ENCODE measurements at places on chromosomes 2 and 18.

- no peak for DNase-seq
Observed at GRCh38 chr2:111007757-111008688, 112.7 kb upstream of the BCL2L11 start.

DNA sequence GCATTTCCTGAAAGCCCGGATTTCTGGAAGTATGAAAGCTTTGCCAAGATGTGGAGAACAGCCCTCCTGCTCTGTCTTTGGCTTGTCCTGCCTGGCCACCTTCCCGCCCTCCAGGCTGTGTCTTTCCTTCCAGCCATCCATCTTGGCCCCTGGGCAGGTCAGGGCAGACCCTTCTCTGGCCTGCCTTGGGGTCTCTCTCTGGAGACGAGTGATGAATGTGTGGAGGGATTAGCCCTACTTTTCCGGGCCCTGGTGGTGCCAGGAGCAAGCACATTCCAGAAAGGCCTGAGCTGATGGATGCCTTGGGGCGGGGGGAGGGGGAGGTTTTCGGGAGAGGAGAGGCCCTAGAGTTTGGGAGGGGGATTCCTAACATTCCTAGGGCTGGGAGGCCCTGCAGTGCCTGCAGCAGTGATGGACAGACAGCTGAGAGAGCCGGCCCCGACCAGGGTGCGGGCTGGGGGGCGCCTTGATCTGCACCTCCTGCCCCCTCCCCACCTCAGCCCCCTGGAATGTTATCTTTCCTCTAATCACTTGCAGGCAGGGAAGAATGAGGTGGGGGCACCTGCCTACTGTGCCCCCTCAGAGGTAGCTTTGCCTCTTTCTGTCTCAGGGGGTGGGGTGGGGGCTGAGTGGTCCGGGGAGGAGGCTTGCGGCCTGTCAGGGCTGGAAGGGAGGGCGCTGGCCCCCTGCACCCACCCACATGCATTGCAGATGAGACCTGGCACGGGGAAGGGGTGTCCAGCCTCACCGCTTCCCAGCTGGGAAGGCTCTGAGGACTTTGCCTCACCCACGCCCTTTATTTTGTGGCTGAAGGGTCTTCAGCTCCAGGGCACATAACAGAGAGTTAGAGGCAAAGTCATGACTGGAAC is 156.2 kb downstream of the DDX1 start:
- DNase-seq = no peak

DNA sequence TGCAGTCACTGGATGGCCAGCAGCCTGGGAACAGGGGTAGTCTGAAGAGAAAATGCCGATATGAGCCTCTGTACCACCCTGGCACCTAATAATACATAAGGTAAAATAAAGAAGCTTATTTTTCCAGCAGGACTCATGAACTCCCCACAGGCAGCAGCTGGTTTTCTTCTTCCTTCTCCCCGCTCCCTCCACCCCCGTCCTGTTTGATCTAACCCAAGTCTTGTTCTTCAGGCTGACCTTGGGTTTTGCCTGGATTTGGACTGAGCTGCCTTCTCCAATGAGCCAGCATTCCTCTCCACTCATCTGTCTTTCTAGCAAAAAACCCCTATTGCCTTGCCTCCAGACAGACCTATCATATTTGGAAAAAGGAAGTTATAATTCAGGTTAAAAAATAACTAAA is 111.8 kb downstream of the CELF4 start:
- DNase-seq = no peak

GRCh38 chr2:170828533-170828916 is 11.8 kb downstream of the GAD1 start:
- DNase-seq = no peak

- no peak for DNase-seq
Observed at GRCh38 chr2:98252038-98252773, 94.0 kb upstream of the CNGA3 start.

DNA sequence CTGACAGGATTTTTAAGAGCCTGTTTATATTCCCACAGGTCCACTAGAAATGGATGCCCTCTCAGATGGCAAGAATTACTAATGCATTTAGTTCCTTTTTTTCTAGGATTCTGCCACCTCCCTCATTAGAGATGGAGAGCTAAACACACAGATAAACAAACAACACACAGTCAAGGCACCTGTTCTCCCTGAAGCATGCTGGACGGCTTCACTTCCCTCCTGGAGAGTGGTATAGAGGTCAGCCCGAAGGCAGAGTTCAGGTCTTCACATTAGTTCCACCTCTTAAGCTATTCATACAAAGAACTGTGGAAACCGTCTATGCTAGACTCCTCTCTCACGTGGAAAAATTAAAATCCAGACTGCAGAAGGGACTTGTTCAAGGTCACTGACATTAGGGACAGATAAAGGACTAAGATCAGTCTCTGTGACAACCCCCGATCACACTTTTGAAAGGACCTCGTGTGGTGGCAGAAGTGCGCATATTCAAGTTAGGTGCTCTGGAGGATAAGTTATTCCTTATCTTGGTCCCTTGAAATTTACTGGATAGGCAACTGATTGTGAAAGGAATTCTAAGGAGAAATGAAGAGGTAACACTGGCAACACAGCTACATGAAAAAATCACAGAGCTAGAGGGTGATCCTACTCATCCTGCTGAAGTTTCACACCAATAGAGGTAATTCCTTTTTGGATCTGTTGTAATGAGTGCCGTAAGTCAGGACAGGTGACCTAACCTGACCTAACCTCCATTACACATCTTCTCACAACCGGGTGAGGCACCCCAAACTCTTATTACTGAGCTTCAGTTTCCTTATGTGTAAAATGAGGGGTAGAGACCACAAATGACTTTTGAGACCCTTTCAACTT is 75.1 kb downstream of the SPRED2 start:
- DNase-seq = no peak

DNA sequence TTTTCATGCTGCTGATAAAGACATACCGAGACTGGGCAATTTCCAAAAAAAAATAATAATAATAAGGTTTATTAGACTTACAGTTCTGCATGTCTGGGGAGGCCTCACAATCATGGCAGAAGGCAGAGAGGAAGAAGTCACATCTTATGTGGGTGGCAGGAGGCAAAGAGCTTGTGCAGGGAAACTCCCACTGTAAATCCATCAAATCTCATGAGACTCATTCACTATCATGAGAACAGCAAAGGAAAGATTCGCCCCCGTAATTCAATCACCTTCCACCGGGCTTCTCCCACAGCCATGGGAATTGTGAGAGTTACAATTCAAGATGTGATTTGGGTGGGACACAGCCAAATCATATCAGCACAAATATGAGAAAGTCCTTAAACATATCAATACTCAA is 1314.8 kb downstream of the DPP10 start:
- DNase-seq = no peak

GRCh38 chr2:16123421-16123820 is 183.1 kb downstream of the MYCN start:
- no peak for DNase-seq

DNA sequence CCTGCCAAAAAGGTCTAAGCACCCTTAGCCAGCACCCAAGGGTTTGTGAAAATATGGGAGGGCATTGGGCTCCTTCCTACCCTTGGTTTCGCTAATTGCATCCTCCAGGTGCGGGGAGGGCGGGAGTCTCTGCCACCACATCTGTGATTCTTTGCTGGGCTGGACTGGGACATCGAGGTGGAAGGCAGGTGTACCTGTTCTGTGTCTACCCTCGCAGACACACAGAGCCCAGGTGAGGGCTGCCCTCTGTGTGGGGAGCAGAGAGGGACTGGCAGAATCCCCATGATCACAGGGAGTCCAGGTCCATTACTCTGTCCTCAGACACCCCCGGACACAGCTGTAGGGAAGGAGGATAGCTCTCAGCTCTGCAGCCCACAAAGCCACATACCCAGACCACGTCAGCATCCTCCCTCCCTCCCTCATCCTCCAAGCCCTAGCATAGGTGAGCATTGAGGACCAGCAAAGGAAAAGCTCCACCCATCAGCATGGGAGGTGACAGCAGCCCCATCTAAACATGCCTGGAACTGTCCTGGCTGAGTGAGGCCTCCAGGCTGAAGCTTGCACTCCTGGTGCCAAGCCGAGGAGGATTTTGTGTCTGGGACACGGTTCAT is 49.8 kb downstream of the PLB1 start:
- no peak for DNase-seq

GRCh38 chr2:119407430-119408220 is 24.0 kb upstream of the TMEM37 start:
- DNase-seq = no peak

- no peak for DNase-seq
Observed at GRCh38 chr2:74584088-74584645, 29.6 kb downstream of the DOK1 start.

DNA sequence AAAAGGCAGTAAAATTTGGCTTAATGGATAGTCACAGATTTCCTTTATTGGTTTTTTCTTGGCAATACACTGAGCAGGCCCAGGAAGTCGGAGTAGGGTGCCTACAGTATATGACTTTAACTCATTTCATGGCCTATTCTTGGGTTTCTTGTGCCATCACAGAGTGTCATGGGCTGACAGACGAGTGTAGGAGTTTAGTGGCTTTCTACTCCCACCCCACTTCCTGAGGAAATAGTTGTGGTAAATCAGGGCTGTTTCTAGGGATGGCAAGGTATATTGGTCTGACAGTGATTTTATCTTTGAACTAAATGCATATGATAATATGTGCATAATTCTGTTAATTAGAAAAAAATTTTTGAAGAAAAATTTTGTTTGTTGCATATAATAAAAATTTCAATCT is 100.1 kb downstream of the PLCL1 start:
- no peak for DNase-seq

DNA sequence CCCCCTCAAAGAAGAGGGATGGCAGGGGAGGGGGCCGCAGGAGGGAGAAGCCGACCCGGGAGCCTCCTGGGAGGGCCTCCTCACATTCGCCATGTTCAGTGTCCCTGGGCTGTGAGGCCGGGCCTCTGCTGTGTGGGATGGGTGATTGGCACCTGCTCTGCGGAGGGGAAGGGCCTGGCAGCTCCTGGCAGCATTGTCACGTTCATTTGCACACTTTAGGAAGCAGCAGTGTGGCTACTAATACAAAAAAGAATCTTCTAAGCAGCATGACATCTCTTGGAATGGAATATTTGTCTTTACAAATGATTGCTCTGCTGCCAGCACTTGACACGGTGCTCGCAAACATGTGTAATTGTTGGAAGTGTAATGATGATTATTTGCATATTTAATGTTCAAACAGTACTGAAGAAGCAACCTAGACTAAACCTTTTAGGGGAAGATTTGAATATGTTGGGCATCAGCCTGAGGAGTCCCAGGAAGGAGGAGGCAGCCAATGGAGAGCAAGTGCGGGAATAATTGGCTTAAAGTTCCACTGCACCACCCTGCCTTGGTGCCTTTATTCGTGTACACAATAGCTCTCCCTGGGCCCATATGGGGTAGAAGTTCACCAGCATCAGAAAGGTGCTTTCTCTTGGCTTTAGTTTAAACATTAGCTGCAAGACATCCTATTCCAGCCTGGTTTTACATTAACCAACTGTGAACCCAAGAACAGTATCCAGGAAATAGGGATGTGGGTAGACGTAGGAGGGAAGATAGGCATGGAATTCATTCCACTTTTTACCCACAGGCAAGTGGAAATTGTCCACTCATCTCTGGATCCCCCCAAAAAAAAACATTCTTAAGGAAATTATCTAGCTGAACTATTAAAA is 404.9 kb downstream of the TMEM182 start:
- DNase-seq = no peak

- DNase-seq = no peak
Observed at GRCh38 chr2:217753460-217754200, 249.2 kb downstream of the TNS1 start.

DNA sequence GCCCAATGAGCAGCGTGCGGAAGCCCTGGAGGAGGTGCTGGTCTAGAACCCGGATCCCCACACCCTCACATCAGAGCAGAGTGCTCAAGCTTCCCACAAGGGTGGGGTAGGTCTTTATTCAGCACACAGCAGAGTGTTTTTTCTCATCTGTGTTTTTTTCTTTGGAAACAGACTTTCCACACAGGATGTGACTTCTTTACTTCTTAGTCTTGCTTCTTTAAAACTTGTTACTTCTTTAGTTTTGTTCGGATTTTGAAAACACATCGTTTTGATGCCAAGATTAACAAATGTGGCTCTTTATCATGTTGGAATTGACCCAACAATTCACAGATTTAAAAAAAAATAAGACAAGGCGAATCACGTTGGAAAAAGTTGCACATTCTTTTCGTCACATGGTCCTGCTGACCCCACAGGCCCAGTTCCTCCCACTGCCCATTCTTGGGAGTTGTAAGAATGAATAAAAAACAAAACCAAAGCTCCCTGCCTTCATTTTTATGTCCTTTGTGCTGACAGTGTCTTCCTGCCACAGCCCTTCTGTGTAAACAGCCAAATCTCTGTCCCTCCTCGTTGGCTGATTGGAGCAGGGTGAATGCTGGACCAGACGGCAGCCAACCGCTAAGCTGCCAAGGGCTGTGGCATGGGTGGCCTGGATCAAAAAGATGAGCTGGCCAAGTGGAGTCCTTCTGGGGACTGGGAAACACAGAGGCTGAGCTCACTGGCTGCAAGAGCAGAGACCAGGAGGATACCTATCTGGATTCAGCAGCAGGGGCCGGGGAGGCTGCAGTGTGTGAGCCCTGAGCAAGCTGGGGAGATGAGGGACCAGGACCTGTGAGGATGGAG is 81.6 kb downstream of the TWIST2 start:
- no peak for DNase-seq

GRCh38 chr2:194105358-194105757 is 1551.7 kb upstream of the SLC39A10 start:
- no peak for DNase-seq

DNA sequence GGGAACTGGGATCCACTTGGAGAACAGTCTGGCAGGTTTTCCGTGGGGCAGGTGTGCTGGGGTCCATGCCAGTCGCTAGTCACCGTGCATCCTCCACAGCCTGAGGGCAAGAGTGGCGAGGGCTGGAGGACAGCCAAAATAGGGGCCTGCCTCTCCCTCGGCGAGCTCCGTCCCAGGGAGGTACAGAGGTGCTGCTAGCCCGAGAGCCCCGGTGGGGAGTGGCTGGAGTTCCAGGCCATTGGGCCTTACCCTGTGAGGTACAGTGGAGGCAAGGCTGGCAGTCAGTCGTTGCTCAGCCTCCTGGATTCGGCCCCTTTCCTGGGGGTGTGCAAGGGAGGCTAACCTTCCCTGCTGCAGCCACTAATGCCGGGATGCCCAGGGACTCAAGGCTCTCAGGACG is 406.6 kb downstream of the CMPK2 start:
- DNase-seq = no peak

DNA sequence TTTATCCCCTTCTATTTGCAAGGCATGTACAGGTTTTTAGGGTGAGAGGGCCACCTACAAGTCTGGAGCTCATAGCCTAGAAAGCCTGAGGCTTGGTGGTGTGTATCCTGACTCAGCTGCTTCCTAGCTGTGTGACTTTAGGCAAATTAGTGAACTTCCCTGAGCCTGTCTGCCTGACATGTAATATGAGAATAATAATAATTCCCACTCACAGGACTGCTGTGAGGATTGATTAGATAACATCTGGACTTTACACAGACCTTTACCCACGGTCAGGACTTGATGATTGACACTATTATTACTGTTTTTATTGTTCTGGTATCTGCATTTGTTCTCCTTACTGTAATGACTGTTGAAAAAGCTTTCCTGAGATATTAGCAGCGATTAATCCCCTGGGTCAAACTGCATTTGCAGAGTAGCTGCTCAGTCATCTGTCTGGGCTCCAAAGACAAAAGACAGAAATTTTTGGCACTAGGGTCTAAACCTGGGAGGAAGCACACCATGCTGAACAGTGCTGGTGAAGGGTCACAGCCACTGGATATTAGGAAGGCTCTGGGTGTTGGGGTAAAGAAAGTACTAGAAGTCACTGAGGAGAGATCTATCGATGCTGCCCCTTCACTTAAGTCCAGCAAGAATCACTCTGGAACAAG is 276.5 kb upstream of the FN1 start:
- DNase-seq = no peak

Measured in T-helper 9 cell (primary cell).